ENCODE measurements at places on chromosomes 6 and 20. TPM values are rescaled to one million over a fixed set of nuclear protein-coding genes. Genes with fewer than 3 reads are reported as not detected.

GRCh38 chr20:20782755-20783154 lies 70.3 kb upstream of the RALGAPA2 start:
- no peak for DNase-seq

DNA sequence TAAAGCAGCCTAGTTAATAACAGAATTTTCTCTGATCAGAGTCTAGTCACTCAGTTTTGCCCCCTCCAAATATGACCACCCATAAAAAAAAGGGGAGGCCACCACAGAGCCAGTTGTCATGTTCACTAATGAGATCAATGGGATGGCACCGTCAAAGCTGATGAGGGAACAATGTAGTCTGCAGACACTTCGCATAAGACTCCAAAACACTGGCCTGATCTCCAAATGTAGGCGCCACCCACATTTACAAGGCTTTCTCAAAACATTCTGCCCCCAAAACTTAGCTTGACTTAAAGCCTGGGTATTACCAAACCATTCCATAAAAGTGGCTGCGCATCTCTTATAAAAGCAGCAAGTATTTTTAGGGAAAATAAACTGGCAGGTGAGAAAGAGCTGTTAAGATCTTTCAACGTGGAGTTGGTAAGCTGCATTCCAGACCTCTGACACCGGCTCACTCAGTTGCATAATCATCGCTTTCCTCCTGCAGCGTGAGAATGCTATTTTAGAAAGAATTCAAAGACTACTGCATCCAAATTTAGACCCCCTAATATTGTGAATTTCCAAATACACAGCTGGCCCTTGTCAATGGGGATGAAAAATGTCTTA lies 59.3 kb downstream of the TBC1D7 start:
- DNase-seq: no peak

GRCh38 chr6:150928882-150929281 lies 63.4 kb downstream of the MTHFD1L start:
- DNase-seq: no peak

GRCh38 chr6:52221302-52221701 lies 23.0 kb downstream of the IL17F start:
- DNase-seq: no peak

- no peak for DNase-seq
These were observed 298.7 kb upstream of the MARCKS start for GRCh38 chr6:113558431-113558830.

- DNase-seq: no peak
These were observed 93.6 kb downstream of the KIF16B start for GRCh38 chr20:16479666-16480065.

VAPB gene
- total RNA-seq: 60.4 TPM

PI16 gene
- 1.7 TPM for total RNA-seq

DNA sequence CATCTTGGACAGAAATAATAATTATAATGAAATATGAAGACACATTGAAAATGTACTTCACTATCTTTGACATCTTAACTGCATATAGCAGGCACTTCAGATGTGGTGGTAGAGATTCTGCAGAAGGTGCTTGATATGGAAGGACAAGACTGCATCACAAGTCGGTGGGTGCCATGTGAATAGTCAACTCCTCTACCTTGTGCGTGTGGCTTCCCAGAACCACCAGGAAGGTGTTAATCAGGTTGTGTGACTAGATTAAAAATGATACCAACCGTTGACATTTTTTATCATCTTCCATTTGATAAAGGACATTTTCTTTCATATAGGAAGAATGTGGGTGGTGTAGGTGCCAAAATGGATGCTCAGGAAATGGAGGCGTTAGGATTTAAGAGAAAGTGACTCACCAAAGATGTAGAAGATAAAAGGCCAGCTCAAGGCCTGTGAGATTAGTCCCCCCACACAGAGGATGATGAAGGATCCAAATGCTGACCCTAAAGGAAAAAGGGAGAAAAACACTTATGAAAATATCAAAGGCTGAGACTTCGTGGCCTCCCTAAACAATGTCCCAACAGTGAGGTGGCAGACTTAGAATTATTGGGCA lies 12.3 kb downstream of the SLC17A2 start:
- no peak for DNase-seq
